Activated CD8-positive, alpha-beta T cell treated with anti-CD3 and anti-CD28 coated beads, Interleukin-2, amount 10 ng/mL, durations not matched to agents 7 days and 5 days (primary cell): ENCODE measurements at places on chromosomes 12 and 14. TPM values are rescaled to one million over a fixed set of nuclear protein-coding genes. Genes with fewer than 3 reads are reported as not detected.

DNA sequence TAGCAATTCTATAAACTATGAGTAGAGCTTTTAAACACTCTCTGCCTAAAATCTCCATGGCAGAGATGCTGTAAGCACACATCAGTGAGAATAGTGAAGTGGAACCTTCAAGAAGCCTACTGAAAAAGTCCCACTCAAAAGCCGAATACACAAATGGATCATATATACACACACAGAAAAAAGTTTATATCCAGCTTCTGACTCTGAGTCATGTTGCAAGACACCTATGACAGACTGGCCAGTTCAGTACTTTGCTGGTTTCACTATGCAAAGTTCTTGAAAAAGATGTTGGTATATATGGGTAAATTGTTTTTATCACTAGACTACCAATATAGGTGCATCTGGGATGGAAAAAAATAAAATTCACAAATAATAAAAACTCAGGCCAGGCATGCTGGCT lies 126.1 kb downstream of the KCNK10 start:
- H3K36me3 ChIP-seq, result no peaks in the 10 kb centered on the region
- H3K27me3 ChIP-seq, result peaks cover 37% of the 10 kb centered on the region
- DNase-seq, result no peak
- no peak overlapping the region for H3K4me3 ChIP-seq
- no peak overlapping the region for H3K27ac ChIP-seq
- no peaks in the 10 kb centered on the region for H3K4me1 ChIP-seq

GRCh38 chr14:63933711-63934110 lies 80.9 kb downstream of the SYNE2 start:
- no peaks in the 10 kb centered on the region for H3K27me3 ChIP-seq
- H3K36me3 ChIP-seq, result peaks cover 18% of the 10 kb centered on the region
- H3K4me1 ChIP-seq, result peaks cover 32% of the 10 kb centered on the region

DNA sequence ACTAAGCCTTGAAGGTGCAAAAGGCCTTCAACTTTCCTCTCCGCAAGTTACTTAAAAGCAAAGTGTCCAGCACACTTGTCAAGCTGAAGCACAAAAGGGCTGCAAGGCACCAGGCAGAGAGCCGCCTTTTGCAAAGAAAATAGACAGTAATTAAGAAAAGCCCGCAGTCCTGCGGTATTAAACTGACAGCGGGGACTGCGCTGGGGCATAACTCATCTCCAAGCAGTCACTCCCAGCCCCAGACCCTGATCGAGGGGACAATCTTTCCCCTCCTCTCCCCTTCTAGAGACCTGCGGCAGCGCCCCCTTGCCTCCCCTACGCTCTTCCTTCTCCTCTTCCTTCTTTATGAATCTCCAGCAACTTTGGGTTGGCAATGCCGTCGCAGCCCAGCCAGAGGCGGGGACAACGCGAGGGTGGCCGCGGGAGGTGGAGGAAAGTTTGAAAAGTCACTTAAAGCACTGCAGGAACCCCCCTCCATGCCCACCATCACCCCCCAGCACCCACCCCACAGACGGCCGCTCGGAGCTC lies 200.9 kb upstream of the CAND1 start:
- DNase-seq, result no peak
- H3K27me3 ChIP-seq, result peaks cover 41% of the 10 kb centered on the region
- peak overlapping the region; percentile 62 for H3K4me3 ChIP-seq
- H3K36me3 ChIP-seq, result no peaks in the 10 kb centered on the region

GRCh38 chr14:65618996-65619395 lies 206.5 kb downstream of the FUT8 start:
- H3K27me3 ChIP-seq, result no peaks in the 10 kb centered on the region
- peaks cover 14% of the 10 kb centered on the region for H3K4me1 ChIP-seq
- H3K27ac ChIP-seq, result peak overlapping the region; percentile 43
- H3K36me3 ChIP-seq, result peaks cover 48% of the 10 kb centered on the region
- no peak for DNase-seq

DNA sequence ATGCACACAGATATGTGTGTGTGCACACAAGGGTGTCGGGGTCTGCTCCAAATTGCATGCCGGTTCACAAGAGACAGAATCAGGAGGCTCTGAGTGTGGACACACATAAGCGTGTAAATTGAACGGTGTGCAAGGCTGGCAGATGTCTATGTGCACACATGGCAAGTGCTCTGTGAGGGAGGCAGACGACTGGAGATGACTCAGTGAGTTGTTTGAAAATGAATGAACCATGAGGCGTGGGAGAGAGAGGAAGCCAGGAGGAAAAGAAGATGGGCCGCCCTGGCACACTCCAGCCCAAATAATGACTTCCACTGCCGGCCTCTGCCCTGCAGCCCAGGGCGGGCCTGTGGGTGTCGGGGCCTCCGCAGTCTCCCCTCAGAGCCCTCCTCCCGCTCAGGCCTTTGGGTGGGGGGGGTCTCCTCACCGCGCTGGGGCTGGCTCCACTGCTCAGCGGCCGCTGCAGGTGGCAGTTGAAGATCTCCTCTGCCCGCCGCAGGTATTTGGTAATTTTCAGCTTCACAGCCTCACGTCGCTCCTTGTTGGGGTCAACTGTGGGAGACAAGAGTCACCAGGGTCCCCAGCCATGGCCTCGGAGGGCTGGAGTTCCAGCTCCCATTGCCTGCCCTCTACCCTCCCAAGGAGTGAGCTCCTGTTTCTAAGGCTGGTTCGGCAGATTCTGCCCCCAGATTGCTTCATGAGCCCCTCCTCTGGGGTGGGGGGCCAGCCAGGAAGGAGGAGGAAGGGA lies 3.5 kb downstream of the RPS6KL1 start:
- H3K36me3 ChIP-seq, result no peaks in the 10 kb centered on the region
- H3K27ac ChIP-seq, result no peak overlapping the region
- no peak for DNase-seq
- peaks cover 10% of the 10 kb centered on the region for H3K4me1 ChIP-seq
- peaks cover 5% of the 10 kb centered on the region for H3K27me3 ChIP-seq

DNA sequence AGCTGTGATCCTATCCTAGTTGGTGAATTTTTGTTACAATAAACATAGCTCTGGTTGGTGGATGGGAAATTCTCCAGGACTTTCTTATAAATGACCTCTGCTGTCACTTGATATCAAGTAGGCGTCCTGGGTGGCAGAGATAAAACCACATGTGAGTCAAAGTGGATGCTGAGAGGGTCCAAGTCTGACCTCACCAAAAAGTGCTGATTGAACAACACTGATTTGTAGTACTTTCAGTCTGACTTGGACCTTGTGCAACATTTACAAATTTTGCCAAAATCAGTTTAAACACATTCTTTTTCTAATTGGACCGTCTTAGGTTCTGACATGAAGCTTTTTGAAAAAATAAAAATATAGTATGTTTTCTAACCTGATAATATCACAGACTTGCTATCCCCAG lies 585.6 kb downstream of the GALC start:
- DNase-seq, result no peak
- no peak overlapping the region for H3K4me3 ChIP-seq
- H3K27me3 ChIP-seq, result no peaks in the 10 kb centered on the region
- H3K4me1 ChIP-seq, result no peaks in the 10 kb centered on the region
- no peak overlapping the region for H3K27ac ChIP-seq

DNA sequence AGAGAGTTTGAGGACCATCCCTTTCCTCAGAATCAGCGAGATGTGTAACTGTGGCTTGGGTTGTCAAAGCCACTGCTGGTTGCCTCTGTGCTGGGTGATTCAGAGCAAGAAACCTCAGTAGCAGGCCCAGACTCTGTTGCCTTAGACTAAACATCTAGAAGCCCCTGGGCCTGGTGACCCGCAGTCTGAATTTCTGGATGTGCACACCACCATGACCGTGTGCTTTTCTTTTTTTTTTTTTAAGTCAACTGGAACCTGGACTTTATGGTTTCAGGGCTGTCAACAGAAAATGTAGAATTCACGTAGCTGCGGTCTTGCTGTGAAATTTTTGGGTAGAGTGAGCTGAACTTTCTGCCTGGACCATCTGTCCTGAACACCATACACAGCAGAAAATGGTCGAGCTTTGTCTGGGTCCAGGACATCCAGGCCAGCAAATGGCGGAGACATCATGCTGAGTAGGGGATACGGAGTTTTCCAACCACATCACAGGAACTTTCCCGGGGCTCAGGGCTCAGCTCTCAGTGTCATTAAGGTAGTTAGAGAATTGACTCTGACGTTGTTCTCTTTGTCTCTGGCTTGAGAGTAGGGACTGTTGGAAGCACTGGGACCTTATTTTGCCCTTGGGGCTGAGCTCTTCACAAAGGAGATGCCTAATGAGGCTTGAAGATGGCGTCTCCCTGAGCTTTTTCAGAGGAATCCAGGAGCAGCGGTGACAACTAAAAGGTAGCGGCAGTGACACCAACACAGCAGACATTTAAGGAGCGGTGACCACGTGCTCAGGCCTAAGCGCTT lies 23.0 kb upstream of the BATF start:
- no peak overlapping the region for H3K4me3 ChIP-seq
- DNase-seq, result peak; percentile 48
- peaks cover 44% of the 10 kb centered on the region for H3K4me1 ChIP-seq
- peak overlapping the region; percentile 67 for H3K27ac ChIP-seq

DNA sequence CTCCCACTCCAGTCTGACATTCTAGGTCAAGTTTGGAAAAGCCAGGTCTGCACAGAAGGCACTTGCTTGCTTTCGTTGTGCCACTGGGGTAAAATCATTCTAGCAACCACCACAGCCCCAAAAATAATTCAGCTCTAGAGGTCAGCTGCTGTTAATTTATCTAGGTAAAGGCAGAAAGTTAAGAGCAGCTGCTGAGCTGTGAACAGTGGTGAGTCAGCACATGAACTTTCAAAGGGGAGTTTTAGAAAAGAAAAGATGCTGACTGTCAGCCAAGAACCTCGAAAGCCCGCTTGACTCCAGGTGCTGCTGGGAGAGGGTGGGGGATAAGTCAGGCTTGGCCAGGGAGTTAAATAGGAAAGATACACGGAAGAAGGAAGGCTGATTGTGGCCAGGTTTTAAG lies 12.7 kb downstream of the CCDC197 start:
- no peaks in the 10 kb centered on the region for H3K36me3 ChIP-seq
- no peak for DNase-seq
- peaks cover 62% of the 10 kb centered on the region for H3K4me1 ChIP-seq
- no peak overlapping the region for H3K4me3 ChIP-seq
- peaks cover 15% of the 10 kb centered on the region for H3K27me3 ChIP-seq

GRCh38 chr12:64385468-64385867 lies 5.1 kb downstream of the C12orf56 start:
- peak overlapping the region; percentile 76 for H3K27ac ChIP-seq
- peaks cover 2% of the 10 kb centered on the region for H3K27me3 ChIP-seq
- no peak for DNase-seq
- peak overlapping the region; percentile 14 for H3K4me3 ChIP-seq

DNA sequence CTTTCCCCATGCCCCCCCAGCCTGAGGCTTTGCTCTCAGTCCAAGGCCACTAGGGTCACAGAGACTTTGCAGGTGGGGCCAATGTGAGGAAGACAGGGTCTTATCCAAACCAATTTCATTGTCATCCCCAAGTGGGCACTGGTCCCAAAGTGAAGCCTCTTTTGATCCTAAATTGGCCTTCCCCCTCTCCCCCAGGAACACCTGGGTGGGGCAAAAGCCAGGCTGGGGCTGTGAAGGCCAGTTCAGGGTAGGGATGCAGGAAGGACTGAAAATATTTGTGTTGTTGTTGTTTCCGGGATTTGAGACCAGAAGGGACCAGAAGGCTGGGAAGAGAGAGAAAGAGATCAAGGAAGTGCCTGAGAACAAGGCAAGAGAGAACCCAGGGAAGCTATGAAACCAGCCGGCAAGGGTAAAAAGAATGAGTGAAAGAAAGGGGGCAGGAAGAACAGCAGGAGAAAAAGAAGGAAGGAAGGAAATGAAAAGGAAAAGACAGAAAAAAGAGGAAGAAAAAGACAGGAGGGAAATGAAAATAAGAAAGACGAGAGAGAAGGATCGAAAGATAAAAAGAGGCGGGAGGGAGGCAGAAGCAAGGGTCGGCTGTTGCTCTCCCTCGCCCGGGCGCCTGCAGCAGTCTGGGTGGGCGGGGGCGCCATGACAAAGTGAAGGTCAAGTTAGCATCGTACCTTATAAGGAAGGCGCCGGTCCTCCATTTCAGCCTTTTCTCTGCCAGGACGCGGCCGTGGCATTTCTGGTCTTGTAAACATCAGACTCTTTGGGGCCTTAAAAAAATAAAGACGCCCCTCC lies 7.4 kb upstream of the HOXC11 start:
- DNase-seq, result no peak
- H3K27me3 ChIP-seq, result peaks cover 93% of the 10 kb centered on the region
- no peak overlapping the region for H3K4me3 ChIP-seq
- H3K4me1 ChIP-seq, result peaks cover 22% of the 10 kb centered on the region

GRCh38 chr12:106436164-106436563 lies 78.6 kb downstream of the POLR3B start:
- no peaks in the 10 kb centered on the region for H3K4me1 ChIP-seq
- DNase-seq, result no peak
- H3K27me3 ChIP-seq, result no peaks in the 10 kb centered on the region
- H3K4me3 ChIP-seq, result no peak overlapping the region

DNA sequence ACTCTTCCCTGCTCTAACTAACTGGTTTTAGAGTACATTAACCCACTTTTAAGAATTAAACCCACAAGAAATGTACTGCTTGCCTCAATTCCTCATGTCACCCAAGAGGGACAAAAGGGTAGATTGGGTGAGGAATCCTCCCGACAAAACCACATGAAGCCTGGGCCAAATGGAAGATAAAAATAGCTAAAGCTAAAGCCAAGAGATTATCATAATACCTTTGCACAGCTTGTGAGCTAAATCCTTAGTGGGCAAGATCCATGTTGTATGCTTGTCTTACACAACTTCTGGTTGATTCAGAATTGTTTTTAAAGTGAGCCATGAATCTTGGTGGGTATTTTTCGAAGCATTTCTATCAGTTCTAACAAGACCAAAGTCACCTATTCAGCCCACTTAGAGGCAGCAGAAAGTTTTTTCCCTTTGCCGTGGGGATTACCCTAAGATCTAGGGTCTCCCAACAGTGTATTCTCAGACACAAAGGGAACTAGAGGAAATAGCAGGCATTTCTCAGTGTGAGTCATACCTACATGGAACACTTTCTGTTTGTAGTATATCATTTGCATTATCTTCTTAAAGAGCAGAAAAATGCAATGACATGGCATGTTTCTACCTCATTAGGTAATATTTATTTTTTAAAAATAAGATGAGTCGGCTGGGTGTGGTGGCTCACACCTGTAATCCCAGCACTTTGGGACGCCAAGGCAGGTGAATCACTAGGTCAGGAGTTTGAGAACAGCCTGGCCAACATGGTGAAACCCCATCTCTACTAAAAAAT lies 616.6 kb downstream of the KCNH5 start:
- H3K4me1 ChIP-seq, result no peaks in the 10 kb centered on the region
- no peak overlapping the region for H3K27ac ChIP-seq
- DNase-seq, result no peak

DNA sequence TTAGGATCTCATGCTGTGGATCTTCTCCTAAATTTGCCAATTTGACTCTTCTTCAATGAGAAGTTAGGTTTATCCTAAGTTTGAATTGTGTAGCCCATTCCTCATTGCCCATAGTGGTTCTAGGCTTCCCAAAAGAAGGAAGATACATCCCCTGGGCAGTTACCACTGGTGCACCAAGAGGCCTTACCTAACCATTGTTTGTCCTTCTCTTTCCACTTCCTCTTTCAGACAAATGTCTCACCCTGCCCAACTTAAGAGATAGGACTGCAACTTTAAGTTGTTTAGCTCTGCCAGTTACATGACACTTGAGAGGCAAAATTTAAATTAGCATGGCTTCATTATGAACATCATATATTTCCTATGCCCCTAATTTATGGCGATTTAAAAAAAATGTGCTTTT lies 9.4 kb upstream of the KCNH3 start:
- no peak overlapping the region for H3K27ac ChIP-seq
- no peaks in the 10 kb centered on the region for H3K36me3 ChIP-seq
- H3K4me1 ChIP-seq, result peaks cover 3% of the 10 kb centered on the region
- H3K27me3 ChIP-seq, result peaks cover 3% of the 10 kb centered on the region

The STON2 gene
- total RNA-seq, result 0.13 TPM

The RPL10L gene
- total RNA-seq, result not detected

The SMCO2 gene
- 0.61 TPM for total RNA-seq

The SYT1 gene
- not detected for total RNA-seq

The RAB35 gene
- total RNA-seq, result 64.6 TPM

The OAS1 gene
- 146 TPM for total RNA-seq

The BCL2L2 gene
- 2.2 TPM for total RNA-seq

The KRT6B gene
- not detected for total RNA-seq
